HL-60 (cell line): ENCODE measurements at places on chromosomes 6 and 20.
A peak's percentile ranks its signal among the peaks of the same experiment; 100 is the strongest.

DNA sequence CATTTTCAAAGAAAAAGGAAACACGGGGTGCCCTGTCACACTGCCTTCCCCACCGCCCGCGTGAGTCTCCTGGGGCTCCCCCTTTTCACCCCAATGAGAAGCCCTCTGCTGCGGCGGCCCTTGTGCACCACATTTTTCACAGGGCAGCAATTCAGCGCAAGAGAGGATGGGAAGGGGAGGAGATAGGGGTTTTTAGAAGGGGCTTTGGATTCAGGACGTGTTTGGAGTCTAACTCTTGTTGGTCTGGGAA lies 726 bp upstream of the ARFGEF3 start:
- DNase-seq: no peak

- DNase-seq: peak; percentile 91
These were observed 81.9 kb upstream of the E2F3 start for GRCh38 chr6:20319520-20320357.

GRCh38 chr6:39191236-39191930 lies 37.9 kb downstream of the KCNK5 start:
- no peak for DNase-seq

DNA sequence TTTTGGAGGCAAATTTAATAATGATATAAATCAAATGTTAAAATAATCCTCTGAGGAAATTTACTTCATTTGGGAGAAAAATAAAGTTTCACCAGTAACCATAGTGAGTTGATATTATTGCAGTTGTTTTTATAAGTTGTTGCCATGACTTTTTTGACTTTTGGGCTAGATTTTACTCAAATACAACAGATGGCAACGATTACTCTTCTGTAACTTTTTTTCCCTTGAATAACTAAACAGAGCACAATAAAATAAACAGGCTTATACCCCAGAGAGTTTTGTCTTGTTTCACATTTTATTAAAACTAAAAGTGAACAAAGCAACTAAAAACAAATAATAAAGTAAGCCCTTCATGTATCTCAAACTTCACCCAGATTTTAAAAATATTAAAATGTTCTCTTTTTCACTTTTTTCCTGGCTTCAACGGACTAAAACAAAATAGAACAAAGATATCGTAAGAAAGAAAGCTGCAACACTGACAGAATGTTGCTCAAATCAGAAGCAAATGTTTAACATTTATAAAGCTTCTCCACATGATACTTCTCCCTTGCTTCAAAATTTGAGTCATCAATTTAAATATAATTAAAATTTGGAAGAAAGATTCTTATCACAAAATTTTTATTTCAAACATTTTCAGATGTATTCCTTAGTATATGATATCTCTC lies 42.5 kb upstream of the BMP5 start:
- DNase-seq: no peak

DNA sequence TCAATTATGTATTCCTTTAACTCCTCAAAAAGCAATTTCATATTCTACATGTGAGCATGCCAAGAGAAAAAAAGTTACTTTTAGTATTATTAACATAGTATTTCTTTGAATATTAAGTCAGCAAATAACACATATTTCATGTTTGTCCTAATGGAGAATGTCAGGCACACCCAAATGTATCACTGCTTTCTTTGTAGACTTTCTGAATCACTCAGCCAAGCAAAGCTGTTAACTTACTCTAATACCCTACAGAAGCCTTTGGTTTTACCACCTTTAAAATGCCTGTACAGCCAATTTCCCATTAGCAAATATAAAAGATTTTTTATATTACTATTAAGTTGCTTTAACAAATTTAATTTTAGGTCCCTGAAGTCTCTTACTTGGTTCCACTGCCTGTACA lies 23.8 kb downstream of the FRK start:
- DNase-seq: no peak

GRCh38 chr6:158765499-158766068 lies 53.6 kb downstream of the EZR start:
- DNase-seq: no peak

- DNase-seq: no peak
These were observed 44.0 kb upstream of the PIM1 start for GRCh38 chr6:37125774-37126492.

DNA sequence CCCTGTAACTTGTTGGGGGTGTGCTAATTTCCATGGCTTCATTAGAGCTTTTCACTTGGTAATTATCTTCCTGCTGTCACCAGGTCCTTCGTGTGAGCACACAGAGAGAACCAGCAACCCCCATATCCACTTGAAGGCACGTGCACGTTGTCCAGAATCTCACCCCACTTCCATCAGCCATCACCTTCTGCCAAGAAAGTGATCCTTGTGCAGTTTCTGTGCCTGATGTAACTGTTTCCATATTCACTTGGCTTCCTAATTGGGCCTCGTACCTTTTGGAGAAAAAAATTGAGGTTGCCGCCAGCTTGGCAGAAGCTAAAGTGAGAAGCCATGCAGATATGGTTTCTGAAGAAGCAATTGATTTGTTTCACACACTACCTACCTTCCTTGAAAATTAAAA lies 153.7 kb upstream of the TSHZ2 start:
- no peak for DNase-seq

- DNase-seq: peak; percentile 64
These were observed 80.3 kb downstream of the BACH2 start for GRCh38 chr6:90216072-90216977.

- no peak for DNase-seq
These were observed 264.0 kb downstream of the FOXA2 start for GRCh38 chr20:22320245-22320915.

GRCh38 chr6:153043719-153044118 lies 41.2 kb upstream of the MTRF1L start:
- no peak for DNase-seq

DNA sequence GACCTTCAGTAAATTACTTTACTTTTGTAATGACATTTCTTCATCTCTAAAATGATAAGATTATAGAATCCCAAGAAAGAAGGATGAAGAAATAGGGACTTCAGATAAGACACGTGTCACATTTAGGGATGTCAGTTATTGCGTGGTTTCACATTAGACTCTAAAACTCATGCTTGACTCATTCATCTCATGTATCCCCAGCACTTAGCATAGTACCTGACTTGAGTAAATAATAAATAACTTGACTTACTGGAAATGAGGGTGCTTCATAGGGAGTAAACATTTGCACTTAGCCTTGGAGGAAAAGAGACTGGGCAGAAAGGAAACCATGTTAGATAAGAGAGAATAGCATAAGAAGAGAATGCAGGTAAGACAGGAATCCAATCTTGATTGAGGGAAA lies 37.2 kb downstream of the VTA1 start:
- no peak for DNase-seq

GRCh38 chr6:25193460-25194171 lies 85.6 kb upstream of the CARMIL1 start:
- DNase-seq: no peak

GRCh38 chr20:18984238-18985200 lies 170.9 kb downstream of the SCP2D1 start:
- DNase-seq: no peak

GRCh38 chr6:122207794-122208193 lies 191.7 kb upstream of the HSF2 start:
- DNase-seq: no peak

DNA sequence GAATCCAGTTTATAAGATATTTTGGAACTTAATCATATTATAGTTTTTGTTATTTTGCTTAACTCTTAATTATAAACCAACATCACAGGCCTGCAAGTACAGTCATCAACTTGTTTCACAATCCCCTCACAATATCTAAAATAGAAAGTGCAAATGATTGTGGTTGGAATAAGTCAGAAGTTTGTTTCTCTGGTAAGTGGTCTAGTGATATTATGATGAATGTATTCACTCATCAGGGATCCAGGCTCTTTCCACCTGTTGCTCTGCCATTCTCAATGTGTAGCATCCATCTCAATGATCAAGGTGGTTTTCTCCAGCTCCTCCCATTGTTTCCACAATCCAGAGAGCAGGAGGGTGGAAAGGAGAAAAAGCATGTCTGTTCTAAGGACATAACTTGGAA lies 54.2 kb downstream of the OPN5 start:
- no peak for DNase-seq

GRCh38 chr6:36340618-36341454 lies 4.1 kb upstream of the BNIP5 start:
- no peak for DNase-seq

- peak; percentile 76 for DNase-seq
These were observed 8.7 kb upstream of the AP5S1 start for GRCh38 chr20:3811467-3812258.

DNA sequence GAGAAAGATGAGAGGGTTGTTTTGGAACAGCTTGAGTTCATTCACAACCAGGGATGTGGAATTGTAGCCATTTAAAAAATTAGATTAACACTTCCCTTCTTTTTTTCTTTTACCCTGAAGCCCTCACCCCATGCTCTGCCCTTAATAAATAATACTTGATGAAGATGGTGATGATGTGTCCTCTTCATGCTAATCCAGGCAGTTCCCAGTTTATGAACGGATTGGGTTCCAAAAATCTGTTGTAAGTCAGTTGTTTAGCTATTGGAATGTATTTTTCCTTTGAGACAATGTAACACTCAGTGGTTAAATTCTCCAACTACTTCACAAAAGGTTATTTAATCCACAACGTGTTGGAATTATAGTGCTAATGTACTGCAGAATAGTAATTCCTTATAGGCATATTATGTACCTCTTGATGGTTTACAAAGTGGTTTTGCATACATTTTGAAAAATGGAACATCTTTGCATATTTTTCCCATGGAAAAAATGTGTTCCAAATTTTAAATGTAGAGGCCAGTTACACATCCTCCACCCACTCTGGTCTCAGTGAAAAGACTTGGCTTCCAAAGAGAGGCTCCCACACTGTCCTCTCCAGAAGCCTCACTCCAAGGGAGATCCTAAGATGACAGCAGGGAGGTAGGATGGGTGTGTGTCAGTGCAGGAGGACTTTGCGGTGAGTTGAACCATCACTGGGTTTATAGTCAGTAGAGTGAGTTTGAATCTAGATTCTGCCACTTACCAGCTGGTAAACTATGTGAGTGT lies 45.8 kb upstream of the CEP162 start:
- DNase-seq: no peak

DNA sequence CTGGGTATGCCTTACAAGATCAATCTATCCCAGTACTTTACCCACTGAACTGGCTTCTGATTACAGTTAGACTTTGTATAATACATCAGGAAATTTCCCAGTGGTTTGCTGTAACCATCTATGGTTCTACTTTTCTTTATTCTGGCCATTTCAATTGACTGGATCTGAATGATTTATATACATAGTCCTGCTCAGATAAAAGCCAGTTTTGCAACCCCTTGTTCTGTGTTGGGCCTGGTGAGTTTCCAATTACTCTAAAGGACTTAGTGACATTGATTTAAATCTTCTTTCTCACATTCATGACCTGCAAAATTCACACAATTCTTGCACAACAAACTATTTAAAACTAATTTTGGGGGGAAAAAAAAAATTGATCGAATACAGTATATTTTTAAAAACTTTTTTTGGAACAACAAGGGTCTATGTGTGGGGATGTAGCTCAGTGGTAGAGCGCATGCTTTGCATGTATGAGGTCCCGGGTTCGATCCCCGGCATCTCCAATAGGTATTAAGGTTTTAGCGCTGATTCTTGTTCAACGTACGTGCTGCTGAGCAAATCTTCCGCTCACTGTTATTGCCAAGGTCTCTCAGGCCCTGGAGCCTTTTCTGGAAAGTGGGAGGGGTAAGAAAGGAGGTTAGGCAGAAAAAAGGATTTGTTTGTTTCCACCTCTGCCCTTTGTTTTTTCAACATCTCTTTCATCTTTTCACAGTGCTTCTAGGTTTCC lies 117.5 kb downstream of the GPX5 start:
- no peak for DNase-seq

- no peak for DNase-seq
These were observed 297.9 kb upstream of the SOX4 start for GRCh38 chr6:21295506-21296240.

GRCh38 chr6:158175111-158175510 lies 7.0 kb downstream of the GTF2H5 start:
- DNase-seq: no peak

- no peak for DNase-seq
These were observed 9.8 kb upstream of the DCBLD1 start for GRCh38 chr6:117472667-117473066.
